ENCODE measurements at places on chromosomes 5 and 9.

GRCh38 chr9:97368964-97369363 is 42.9 kb upstream of the TDRD7 start:
- no peak for DNase-seq

- DNase-seq, result no peak
These were observed 127.0 kb upstream of the NTRK2 start for GRCh38 chr9:84542554-84542953.

DNA sequence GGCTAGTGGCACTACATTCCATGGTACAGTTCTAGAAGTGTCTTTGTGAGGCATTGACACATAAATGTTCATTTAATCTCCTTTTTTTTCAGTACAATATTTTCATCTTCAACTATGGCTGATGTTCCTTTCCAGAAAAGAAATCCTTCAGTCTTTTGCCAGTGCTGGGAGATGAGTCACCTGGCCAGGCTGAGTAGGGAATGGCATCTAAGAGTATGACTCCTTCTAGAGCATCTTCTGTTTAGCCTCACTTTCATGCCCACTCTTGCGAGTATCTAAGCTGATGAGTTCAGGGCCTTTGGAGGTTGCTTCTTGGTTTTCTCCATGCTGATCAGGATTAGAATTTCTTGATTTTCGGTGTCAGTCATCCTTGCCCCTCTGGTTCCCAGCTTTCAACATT is 124.4 kb downstream of the SLC28A3 start:
- no peak for DNase-seq

GRCh38 chr9:96460882-96461281 is 10.9 kb downstream of the HABP4 start:
- DNase-seq, result no peak

DNA sequence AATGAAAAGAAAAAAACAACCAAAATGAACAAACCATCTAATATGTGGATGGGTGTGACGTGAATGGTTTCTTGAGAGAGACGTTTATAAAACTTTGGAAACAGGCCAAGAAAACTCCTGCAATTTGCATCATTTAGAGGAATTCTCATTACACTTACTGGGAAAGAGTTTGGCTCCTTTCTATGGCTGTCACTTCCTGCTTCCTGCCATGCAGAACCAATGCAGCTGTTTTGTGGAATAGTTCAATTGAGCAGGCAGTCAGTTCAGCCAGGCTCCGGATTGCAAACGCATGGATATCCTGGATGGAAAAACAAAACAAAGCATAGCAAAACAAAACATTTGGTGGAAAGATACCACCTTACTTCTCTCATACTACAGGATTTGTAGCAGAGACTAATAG is 36.6 kb downstream of the FAM114A2 start:
- DNase-seq, result no peak

DNA sequence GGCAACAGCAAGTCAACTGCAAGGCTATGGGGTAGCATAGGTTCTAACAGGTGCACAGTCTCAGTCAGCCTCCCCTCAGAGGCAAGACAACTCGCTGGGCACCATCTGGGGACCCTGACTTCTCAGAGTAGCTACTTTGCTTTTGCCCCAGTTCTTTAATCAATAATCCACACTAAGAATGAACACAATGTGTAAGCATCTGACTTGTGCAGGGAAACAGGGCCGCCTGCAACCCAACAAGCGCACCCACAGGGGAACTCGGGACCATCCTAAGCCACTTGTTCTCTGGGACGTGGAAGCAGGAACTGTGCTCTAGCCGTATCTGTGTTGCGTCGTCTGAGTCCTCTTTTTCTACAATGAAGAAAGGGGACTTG is 1.9 kb downstream of the MOB3B start:
- DNase-seq, result no peak

DNA sequence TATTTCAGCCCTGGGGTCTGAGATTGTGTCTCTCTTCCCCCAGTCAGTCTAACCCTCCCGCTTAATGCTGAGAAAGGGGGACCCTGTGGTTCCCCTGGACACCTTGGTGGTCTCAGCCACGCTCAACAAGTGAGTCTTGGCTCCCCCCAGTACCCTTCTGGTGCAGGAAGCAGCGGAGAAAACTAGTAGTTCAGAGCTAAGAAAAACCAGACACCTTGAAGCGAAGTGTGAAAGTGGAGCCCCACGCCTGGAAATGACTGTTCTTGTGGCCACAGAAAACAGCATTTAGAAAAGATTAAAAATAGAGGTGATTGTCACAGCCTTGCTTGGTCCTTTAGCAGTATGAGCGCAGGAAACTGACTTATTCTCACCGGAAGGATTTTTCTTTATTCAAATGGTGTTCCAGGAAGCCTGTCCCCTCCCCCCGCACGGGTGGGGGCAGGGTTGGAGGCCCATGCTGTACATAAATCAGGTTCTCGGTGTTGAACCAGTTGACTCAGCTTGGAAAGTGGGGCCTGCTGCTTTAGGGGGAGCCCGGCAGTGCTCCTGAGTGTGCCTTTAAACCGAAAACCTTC is 8.1 kb downstream of the ARPC5L start:
- DNase-seq, result peak; percentile 90

DNA sequence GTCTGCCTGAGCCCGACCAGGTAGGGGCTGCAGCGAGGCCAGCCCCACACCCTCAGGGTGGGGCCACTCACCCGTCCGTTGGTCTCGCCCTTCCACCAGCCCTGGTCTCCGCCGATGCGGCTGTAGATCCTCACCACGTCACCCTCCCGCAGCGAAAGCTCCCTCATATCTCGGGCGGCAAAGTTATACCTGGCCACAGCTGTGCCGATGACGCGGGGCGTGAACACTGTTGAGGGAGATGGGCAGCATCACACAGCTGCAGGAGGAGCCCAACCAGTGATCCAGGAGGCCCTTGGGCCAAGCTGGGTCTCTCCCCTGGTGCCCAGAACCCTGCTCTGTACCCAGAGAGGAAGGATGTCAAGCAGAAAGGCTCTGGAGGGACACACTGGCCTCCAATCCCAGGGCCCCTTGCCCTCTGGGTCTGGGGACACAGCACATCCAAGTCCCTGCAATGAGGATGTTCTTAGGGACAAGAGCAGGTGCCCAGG is 30.3 kb upstream of the SARDH start:
- DNase-seq, result peak; percentile 32

DNA sequence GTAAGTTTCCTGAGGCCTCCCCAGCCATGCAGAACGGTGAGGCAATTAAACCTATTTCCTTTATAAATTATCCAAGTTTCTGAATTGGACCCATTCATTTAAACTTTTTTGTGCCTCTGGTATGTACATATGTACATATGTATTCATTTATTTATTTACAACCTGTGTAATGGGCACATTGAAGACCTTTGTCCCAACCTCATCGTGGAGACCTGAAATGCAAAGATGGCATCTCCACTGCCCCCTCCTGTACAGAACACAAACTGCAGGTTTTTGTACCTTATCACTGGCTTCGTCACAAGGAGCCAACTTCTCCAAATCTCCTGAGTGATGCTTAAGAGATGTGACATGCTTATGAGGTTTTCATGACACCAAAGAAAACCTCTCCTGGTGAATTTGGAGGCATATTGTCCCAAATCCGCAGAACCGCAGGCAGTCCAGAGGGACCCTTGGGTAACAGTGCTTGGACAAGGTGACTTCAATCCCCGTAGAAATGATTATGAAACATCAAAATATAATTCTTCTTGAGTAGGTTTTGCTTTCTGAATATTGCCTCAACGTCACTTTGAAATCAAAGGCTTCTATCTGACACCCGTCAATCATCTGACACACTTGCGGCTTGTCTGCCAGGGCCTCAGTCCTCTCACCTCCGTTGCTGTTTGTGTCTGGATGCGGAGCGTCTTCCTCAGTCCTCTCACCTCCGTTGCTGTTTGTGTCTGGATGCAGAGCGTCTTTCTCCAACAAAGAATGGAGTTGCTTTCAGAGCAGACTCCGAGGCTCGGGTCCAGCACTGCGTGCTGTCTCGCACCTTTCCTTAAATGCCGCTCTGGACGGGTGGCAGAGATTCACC is 135.0 kb upstream of the IRX4 start:
- DNase-seq, result no peak

GRCh38 chr5:14373685-14374084 is 207.9 kb upstream of the OTULINL start:
- DNase-seq, result no peak

DNA sequence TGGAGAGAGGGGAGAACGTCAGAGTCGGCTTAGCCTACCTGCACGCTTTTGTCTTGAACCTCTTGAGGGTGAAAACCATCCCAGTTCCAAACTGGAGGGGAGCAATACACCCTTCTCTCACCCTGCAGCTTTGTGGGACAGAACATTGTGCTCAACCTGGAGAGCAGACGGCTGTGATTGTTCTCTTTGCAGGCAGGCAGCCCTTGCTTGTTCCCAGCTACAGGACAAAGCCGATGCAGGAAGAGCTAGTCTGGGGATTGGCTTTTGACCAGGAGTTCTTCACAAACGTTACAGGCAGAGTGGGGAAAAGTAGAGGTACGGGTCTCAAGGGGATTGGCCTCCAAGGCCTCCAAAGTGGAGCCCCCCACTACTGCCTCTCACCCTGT is 33.9 kb upstream of the ARHGAP26 start:
- DNase-seq, result no peak

GRCh38 chr9:76718166-76718565 is 46.1 kb upstream of the PCA3 start:
- no peak for DNase-seq

- DNase-seq, result no peak
These were observed 423.7 kb downstream of the ANXA1 start for GRCh38 chr9:73575101-73576060.

DNA sequence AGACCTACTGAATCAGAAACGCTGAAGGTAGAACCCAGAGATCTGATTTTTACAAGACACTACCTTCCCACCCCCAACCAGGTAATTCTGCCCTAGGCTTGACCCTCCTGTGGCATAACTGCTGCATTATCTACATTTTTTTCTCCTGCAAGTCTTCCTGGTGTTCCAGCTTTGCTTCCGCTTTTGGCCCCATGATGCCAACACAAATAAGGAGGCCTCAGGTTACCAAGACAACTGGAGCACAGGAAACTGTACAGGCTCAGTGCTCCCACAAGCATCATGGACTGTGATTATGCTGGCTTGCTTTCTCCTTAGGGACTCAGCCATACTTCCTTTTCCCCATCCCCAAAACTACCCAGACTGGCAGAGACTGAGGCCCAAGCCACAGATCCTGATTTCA is 6.6 kb upstream of the MSMP start:
- no peak for DNase-seq
